GM03348 (cell line): ENCODE measurements at places on chromosomes 4 and X.

DNA sequence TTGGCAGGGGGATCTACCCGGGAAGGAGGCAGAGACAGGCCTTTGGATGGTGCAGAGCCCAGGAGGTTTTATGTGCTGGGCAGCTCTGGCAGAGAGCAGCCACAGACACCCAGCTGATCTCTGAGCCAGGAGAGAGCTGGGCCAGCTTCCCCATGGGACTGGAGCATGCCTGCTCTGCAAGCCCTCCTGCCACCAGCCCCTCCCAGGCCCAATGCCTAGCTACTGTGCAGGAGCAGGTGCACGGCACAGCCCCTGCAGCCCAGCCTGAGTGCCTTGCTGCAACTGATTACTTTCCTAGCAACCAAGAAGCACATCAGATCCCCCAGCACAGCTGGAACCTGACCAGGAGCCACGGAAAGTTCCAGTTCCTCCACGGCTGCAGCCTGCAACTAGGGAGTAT lies 57.8 kb upstream of the BEND2 start:
- no peak for DNase-seq

DNA sequence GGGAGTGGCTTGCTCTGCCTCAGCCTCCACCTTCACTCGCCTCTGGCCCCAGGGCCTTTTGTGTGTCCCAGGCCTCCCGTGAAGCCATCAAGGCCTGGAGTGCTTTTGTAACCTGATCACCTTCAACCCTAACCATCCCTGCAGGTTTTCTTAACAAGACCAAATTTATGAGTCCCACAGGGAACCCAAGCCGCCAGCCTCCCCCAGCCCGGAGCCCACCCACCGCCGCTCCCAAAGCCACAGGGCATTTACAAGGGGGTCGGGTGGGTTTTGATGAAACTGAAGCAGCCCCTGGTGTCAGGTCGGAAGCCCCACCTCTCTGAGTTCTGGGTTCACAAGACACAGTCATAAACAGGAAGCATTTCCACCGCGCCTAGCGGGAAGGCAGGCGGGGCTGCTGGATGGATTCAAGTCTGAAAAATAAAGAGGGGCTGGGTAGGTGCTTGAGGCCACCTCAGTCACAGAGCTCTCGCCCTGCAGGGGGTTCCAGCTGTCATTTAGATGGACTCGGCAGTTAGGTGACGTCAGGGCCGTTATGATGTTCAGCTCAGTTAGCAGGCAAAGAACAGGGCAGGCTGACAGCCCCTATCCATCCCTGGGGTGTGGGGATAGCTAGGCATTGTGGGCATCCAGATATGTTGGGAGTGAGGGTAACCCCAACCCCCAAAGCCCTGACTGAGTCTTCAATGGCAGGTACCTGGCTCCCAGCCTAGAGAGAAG lies 128.5 kb downstream of the BCOR start:
- no peak for DNase-seq

- DNase-seq = peak; percentile 7
Observed at GRCh38 chr4:41748074-41748570, 403 bp downstream of the PHOX2B start.

- peak; percentile 5 for DNase-seq
Observed at GRCh38 chr4:122224348-122224747, 72.2 kb downstream of the BLTP1 start.

DNA sequence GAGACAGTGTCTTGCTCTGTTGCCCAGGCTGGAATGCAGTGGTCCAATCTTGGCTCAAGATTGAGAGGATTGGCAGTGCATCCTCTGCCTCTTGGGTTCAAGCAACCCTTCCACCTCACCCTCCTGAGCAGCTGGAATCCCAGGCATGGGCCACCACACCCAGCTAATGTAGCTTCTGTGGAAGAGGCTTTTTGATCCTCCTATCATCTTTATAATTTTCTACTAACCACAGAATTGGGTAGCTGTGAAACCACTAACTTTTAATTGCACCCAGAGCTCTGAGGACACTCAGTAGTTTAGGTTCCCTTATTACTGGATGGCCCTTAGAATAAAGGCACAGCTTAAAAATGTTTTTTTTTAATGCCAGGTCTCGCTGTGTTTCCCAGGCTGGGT lies 8.9 kb upstream of the AGA start:
- DNase-seq = no peak

DNA sequence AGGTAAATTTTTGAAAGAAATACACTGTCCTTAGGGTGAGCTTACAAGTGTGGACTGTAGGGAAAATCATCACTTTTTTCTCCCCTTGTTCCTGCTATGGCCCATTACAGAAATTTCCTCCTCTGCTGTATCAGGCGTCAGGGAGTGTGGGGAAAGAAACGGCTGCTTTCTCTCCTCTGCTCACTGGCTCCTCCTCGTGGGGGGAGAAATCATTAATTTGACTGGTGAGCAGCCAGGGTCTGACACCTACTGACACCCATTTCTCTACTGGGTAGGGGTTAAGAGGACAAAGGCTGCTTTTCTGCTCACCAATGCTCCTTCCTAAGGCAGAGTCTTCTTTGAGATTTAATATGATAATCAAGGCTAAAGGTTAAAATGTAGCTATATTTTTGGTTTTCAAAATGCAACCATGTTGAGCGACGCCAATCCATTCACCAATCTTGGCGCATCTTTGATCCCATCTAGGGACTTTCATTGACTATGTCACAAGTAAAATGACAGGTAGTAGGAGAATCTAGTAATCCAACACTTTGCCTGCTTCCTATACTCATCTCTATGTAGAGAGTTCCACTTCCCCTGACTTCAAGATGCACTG lies 25.1 kb downstream of the SETD7 start:
- peak; percentile 64 for DNase-seq
